ENCODE measurements at places on chromosomes 2 and 18.

DNA sequence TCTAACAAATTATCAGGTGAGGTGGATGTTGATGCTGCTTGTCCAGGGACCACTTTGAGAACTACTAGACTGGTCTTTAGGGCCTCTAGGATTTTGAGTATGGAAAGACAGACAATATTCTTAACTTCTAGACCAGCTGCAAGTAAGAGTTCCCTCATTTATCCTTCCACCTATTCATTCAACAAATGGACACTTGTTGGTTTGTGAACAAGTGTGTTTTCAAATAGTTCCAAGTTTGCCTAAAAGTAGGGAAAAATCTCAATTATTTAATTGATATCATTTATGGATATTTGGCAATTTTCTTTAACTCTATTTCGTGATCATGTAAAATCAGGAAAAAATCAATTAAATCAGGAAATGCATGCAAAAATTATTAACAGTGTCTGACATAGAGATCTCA is 245.4 kb downstream of the NCKAP5 start:
- no peak for DNase-seq

DNA sequence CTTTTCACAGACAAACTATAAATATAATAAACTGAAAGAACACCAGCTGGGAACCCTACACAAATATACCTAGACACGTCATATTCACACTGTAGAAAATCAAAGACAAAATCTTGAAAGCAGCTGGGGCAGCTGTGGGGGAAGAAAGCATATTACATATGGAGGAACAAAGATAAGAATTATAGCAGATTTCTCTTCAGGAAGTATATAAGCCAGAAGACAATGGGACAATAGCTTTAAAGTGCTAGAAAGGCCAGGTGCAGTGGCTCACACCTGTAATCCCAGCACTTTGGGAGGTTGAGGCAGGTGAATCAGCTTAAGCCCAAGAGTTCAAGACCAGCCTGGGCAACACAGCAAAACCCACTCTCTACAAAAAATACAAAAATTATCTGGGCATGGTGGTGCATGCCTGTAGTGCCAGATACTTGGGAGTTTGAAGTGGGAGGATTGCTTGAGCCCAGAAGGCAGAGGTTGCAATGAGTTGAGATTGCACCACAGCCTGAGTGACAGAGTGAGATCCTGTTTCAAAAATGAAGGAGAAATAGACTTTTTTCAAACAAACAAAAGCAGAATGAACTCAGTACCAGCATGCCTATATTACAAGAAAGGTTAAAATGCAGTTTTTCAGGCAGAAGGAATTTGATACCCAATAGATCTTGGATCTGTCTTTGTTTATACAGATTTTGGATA is 26.8 kb upstream of the ERCC3 start:
- DNase-seq, result no peak

- no peak for DNase-seq
Measured at GRCh38 chr2:221741496-221742211, 169.6 kb upstream of the EPHA4 start.

- DNase-seq, result no peak
Measured at GRCh38 chr18:78902795-78903435, 76.7 kb upstream of the SALL3 start.

- DNase-seq, result peak; percentile 52
Measured at GRCh38 chr2:179336782-179337534, 72.3 kb upstream of the SESTD1 start.

DNA sequence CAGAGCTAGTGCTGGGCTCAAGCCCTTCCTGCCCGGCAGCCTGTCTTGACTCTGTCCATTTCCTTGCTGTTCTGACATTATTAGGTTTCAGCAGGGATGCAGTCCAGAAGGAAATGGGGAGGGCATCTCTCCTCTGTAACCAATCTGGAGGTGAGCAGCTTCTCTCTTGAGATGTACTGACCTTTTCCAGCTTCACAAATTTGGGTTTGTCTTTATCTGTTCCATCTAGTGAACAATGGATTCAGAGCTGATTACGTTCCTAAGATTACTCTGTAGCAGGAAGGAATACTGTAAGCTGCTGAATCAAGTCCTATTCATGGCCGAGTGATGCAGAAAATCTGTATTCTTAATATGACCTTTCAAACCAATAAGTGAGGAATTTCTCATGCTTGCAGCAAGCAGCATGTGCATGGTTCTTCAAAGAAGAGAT is 11.0 kb downstream of the PLA2R1 start:
- no peak for DNase-seq

DNA sequence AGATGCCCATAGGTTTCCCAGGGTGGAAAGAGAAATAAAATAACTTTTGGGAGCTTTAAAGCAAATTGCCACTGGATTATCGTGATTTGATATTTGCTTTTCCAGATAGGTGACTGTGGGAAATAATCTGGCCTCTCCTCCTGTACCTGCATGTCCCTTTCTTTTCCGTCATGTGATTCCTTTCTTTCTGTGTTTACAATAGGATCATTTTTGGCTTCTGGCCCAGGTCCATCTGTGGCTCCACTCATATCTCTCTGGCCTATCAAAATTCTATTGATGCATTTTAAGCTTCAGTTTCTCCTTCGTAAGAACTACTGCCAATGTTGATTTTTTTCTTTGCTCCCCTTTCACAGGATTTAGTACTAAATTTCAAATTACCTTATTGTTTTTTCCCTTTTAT is 153.6 kb downstream of the CCDC85A start:
- DNase-seq, result peak; percentile 28

GRCh38 chr2:238987352-238987981 is 139.6 kb downstream of the TWIST2 start:
- DNase-seq, result no peak

DNA sequence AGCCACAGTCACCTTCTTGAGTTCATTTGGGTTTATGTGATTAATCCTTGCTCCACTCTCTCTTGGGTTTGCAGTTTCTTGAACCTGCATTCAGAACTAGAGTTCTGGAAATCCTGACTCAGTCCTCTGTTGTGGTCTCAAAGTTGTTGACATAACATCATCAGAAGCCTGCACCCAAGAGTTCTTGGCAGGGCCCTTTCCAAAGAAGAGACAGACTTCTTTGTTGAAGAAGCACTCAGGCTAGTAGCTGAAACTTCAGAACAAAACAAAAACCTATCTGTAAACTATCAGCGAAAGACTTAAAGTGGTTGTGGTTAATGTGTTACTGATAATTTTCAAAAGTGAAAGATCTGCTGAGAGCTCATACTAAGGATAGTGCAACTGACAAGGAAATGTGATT is 120.8 kb downstream of the FAM168B start:
- DNase-seq, result no peak

GRCh38 chr2:60309941-60310660 is 243.4 kb downstream of the BCL11A start:
- no peak for DNase-seq

DNA sequence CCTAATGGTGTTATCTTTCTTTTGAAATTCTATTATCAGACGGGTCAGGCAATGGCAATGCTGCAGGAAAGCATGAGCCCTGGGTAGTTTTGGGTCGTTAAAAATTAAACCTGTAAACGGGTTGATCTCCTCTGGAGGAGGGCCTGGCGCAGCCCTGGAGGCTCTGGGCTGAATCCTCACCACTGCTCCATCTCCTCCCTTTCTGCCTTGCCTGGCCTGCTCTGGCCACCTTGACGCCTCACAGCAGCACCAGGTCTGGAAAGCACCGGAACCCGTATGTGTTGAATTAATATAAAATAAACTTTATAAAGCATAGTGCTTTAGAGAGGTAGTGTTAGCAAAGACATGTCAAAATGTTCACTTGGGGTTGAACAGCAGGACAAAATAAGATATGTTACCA is 316.1 kb downstream of the LNPK start:
- no peak for DNase-seq
